Smooth muscle cell of bladder (primary cell): ENCODE measurements at places on chromosomes 13 and 19. TPM values are rescaled to one million over a fixed set of nuclear protein-coding genes. Genes with fewer than 3 reads are reported as not detected.

FBN3 gene
- total RNA-seq, result not detected in 2 replicates

IGLON5 gene
- not detected in 2 replicates for total RNA-seq

IGFL3 gene
- total RNA-seq, result not detected in 2 replicates

CCNA1 gene
- 1.4 and 3.0 TPM in 2 replicates for total RNA-seq

PCP2 gene
- total RNA-seq, result not detected in 2 replicates

IGSF23 gene
- total RNA-seq, result not detected in 2 replicates

PTGER1 gene
- 4.8 and 25.6 TPM in 2 replicates for total RNA-seq

CEACAM16 gene
- not detected in 2 replicates for total RNA-seq

IL12RB1 gene
- 0.14 and 0.18 TPM in 2 replicates for total RNA-seq

KIR2DL4 gene
- total RNA-seq, result not detected in 2 replicates

DZIP1 gene
- total RNA-seq, result 22.5 and 34.1 TPM in 2 replicates

ZNF414 gene
- total RNA-seq, result 2.8 and 4.4 TPM in 2 replicates

ZNF649 gene
- 4.4 and 5.3 TPM in 2 replicates for total RNA-seq

EHD2 gene
- 119 and 133 TPM in 2 replicates for total RNA-seq

PTH2 gene
- not detected in 2 replicates for total RNA-seq

DAND5 gene
- total RNA-seq, result not detected in 2 replicates
